ENCODE measurements at places on chromosomes 12 and 14. TPM values are rescaled to one million over a fixed set of nuclear protein-coding genes. Genes with fewer than 3 reads are reported as not detected.

GYS2 gene
- total RNA-seq = not detected

NOVA1 gene
- total RNA-seq = 4.4 TPM

DNA sequence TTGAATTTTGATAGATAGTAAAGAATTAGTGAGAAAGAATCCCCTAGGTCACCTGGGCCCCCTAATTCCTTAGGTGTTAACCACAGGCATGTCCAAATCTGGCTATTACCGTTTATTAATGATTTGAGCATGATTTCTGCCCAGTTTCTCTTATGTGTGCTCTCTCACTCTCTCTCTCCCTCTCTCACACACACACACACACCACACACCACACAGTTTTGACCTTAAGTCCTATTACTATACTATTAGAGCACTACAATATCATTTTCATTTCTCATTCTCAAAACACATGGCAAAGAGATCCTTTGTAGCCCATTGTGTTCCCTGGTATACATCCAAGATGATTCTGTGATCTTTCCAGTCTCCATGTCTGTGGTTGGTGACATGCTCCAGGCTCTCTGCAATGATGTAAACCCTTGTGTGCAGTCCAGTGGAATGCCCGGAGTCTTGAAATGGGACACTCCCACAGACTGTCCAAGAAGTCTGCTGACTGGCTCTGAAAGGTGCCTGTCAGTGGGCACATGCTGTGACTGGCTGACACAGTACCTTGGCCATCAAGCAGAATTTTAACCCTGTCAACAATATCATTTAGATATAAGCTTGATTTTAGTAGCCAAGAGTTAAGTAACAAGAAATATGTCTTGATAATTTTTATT, 96.2 kb downstream of the FIGNL2 start:
- no peak for DNase-seq

DNA sequence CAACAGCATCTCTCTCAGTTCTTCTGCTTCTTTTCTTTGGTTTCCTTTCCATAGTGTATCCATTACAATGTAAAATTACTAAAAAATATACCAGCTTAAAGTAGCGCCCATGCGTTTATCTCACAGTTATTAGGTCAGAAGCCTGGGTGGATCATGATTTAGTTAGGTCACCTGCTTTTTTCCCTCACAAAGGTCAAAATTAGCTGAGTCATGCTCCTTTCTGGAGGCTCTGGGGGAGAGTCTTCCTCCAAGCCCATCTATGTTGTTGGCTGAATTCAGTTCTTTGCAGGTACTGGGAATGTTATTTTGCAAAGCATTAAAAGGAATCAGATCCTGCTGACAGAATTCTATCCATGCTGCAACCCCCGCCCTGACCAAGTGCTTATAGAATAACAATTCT, 101.6 kb upstream of the TMEM132C start:
- no peak for DNase-seq

MYBPC1 gene
- total RNA-seq = 3.1 TPM

DNA sequence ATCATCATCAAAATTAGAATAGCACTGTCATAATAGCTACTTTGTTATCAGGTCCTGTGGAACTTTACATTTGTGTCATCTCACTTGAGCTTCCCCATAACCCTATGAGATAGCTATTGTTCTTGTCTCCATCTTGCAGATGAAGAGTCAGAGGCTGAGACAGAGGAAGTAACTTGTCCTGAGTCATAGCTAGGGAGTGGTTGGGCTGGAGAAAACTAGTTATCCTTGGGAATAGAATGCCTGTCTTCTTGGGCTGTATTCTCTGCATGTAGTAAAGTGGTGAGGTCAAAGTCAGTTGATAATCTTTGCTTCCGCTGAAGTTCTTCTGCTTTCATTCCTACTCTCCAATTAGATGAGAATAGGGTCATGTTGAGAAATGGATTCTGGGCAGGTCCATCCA, 117.0 kb downstream of the SMOC1 start:
- DNase-seq = no peak
